ENCODE measurements at places on chromosomes 1 and 21. TPM values are rescaled to one million over a fixed set of nuclear protein-coding genes. Genes with fewer than 3 reads are reported as not detected.

GPR37L1 gene
- not detected for total RNA-seq

DNAH14 gene
- total RNA-seq = 17.4 TPM

TNFAIP8L2 gene
- total RNA-seq = 2.2 TPM

FTCD gene
- total RNA-seq = 0.20 TPM

TMCO2 gene
- not detected for total RNA-seq

GNAT2 gene
- total RNA-seq = not detected
